Naive thymus-derived CD8-positive, alpha-beta T cell (primary cell): ENCODE measurements at places on chromosomes 2 and 18.

DNA sequence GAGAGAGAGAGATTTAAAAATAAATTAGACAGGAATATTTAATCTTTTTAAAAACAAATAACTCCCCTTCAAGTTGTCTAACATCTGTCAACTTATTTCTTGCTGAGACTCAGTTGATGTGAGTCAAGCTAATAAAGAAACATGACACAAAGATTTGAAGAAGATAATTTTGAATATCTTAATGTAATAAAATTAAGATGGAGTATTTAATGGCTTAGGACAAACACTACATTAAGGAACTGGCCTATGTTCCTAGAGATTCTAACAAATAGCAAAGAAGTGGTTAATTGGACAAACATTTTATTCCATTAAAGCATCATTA is 134.0 kb downstream of the INSIG2 start:
- H3K4me3 ChIP-seq, result peak overlapping the region; percentile 45
- H3K27ac ChIP-seq, result no peak overlapping the region
- peaks cover 77% of the 10 kb centered on the region for H3K27me3 ChIP-seq
- no peak for DNase-seq

DNA sequence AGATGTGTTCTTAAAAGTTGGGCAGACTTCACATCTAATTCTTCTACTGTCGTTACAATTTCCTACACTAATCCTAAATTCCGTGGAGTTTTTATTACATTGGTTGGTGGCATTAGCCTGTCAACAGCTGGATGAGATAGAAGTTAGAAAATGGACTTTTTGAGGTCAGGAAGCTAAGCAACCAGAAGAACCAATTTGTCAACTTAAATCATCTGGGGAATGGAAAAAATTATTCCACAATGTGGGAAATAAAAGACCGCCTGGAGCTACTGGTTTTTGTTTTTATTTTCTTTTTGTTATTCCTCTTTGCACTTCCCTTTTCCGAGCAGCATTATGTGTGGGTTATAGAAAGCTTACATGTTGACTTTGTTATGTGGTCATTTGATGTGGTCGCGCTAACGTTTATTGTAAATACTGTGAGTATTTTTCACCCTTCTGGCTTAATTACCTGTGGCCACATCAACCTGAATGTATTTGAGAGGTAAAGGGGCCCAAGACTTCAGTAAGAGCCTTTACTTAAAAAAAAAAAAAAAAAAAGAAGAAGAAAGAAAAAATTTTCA is 75.3 kb downstream of the PTPRM start:
- H3K4me3 ChIP-seq, result no peak overlapping the region
- no peak for DNase-seq
- no peak overlapping the region for H3K27ac ChIP-seq
- no peaks in the 10 kb centered on the region for H3K36me3 ChIP-seq
- no peaks in the 10 kb centered on the region for H3K27me3 ChIP-seq

DNA sequence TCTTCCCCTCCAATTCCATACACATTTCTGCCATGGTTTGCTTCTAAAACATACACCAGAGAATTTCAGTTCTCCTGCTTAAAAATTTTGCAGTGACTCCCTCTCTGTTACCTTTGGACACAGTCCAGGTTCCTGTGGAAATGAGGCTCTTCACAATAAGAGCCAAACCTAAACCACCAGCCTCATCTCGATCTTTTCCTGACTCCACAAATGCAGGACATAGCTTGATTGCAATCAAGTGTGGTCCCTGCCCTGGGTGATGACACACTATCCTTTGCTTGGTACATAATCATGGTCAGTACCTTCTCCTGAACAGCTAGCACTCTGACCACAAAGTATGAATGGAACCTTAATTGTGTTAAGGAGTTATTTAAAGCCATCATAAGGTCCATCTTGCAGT is 134.9 kb upstream of the CHAC2 start:
- no peaks in the 10 kb centered on the region for H3K4me1 ChIP-seq
- H3K27me3 ChIP-seq, result no peaks in the 10 kb centered on the region
- DNase-seq, result no peak
- H3K27ac ChIP-seq, result peak overlapping the region; percentile 41

- no peak overlapping the region for H3K27ac ChIP-seq
- H3K4me1 ChIP-seq, result peaks cover 5% of the 10 kb centered on the region
- H3K36me3 ChIP-seq, result no peaks in the 10 kb centered on the region
- no peak overlapping the region for H3K4me3 ChIP-seq
Observed at GRCh38 chr18:57353940-57354461, 1.6 kb downstream of the ST8SIA3 start.

DNA sequence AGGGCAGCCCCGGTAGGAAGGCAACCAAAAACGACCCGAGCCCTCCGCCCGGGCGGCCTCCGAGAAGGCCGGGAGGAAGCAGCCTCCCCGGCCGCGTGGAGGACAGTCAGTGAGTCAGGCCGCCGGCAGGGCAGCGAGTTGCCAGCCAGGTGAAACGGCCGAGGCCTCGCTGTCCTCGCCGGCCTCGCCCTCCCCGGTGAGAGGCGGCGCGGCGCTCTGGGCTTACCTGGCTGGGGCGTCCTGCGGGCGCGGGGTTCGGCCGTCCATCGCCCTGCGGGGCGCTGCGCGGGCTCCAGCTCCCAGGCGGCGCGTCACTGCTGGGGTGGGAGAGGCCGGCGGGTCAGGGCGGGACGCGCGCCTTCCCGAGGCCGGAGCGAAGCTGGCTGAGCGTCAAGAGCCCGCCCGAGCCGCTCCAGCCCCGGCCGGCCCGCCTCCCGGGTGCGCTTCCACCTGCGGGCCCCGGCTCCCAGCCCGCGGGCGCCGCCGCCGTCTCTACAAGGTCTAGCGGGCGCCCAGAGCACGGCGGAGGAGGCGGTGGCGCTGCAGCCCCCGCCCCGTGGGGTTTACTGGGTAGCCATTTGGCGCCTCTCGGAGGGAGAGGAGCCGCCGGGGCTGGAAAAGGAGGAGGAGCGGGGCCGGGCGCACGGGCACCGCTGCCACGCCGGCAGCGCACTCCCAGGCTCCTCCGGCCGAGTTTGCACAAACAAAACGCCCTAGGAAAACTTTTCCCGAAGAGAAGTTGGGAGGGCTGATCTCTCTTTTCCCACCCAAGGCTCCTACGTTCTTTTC is 499 bp downstream of the COBLL1 start:
- H3K27me3 ChIP-seq, result peaks cover 43% of the 10 kb centered on the region
- H3K36me3 ChIP-seq, result no peaks in the 10 kb centered on the region
- peak overlapping the region; percentile 76 for H3K4me3 ChIP-seq
- H3K4me1 ChIP-seq, result peaks cover 2% of the 10 kb centered on the region
- no peak overlapping the region for H3K27ac ChIP-seq

DNA sequence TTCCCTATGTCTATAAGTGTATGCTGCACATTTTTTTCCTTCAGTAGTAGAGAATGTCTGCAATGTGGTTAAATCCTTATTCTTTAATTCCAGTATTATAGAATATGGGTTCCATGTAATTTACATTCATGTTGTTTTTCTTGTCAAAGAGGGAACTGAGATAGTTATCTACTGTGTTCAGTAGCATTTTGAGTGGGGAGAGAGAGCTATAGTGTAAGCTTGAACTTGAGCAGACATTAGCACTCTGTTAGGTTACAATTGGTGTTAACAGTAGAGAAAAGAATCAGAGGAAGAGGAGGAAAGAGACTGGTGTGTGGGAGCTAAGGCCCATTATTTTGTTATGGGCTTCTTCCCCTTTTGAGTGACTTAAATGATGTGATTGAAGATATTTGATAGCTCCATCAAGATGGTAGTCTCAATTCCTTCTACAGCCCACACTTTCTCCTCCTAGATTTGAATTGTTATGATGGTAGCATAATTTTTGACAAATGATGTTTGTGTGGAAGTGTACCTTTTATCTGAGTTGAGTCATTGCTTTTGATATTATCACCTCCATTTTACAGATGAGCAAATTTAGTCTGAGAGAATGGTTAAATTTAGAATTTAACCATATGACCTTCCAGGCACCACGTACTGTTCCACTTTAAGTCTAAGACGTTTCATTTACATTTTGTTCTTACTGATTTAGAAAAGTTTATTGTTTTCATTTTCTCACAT is 71.3 kb downstream of the FMNL2 start:
- H3K36me3 ChIP-seq, result no peaks in the 10 kb centered on the region
- H3K4me1 ChIP-seq, result no peaks in the 10 kb centered on the region
- H3K4me3 ChIP-seq, result no peak overlapping the region
- H3K27ac ChIP-seq, result no peak overlapping the region
- H3K27me3 ChIP-seq, result peaks cover 4% of the 10 kb centered on the region
- no peak for DNase-seq

DNA sequence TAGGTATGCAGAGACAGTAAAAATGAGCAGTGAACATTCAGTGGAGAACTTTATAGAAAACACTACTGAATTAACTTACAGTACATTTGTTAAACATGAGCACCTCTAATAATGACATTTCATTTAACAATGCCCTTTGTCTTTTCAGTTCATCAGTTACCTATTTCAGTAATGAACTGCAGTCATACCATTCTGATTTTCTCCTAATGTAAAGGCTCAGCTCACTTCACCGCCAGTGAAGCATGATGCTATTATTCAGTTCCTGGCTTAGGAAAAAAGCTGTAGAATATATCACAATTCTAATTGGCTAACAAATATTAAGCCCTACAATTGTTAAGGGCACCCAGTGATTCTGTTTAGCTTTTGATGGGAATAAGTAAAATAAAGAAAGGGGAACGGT is 37.1 kb upstream of the CCDC93 start:
- DNase-seq, result no peak
- no peaks in the 10 kb centered on the region for H3K36me3 ChIP-seq
- H3K27me3 ChIP-seq, result peaks cover 41% of the 10 kb centered on the region
- H3K27ac ChIP-seq, result no peak overlapping the region
- H3K4me1 ChIP-seq, result no peaks in the 10 kb centered on the region

DNA sequence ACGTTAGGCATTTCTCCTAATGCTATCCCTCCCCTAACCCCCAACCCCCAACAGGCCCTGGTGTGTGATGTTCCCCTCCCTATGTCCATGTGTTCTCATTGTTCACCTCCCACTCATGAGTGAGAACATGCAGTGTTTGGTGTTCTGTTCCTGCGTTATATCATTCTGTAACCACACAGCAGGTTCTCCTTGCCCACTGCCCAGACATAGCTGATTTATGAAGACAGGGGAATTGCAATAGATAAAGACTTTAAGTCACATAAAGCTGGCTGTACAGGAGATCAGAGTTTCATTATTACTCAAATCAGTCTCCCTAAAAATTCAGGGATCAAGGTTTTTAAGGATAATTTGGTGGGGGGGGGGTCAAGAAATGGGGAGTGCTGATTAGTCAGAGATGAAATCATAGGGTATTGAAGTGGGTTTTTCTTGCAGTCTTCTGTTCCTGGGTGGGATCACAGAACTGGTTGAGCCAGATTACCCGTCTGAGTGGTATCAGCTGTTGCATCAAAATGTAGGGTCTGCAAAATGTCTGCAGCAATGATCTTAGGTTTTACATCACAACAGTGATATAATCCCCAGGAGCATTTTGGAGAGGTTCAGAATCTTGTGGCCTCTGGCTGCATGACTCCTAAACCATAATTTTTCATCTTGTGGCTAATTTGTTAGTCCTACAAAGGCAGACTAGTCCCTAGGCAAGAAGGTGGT is 392.1 kb upstream of the KCNJ3 start:
- no peaks in the 10 kb centered on the region for H3K27me3 ChIP-seq
- H3K4me3 ChIP-seq, result no peak overlapping the region
- no peak for DNase-seq
- H3K27ac ChIP-seq, result no peak overlapping the region

DNA sequence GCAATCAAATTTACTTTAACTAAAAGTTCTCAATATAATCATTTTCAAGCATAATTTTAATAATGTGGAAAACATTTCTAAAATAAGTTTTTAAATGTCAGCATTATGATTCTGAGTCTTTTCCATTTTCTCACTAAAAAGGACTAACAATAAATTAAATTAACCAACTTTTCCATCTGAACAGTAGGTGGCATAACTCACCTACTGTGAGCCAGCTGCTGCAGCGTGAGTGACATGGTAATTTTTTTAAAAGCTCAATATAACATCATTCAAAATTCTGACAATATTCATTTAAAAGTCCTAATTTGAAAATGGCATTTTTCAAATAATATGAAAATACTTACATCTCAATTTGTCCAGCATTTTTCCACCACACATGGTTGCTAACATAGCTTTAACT is 66.5 kb downstream of the DTNB start:
- no peaks in the 10 kb centered on the region for H3K36me3 ChIP-seq
- no peaks in the 10 kb centered on the region for H3K4me1 ChIP-seq
- DNase-seq, result no peak
- H3K27me3 ChIP-seq, result no peaks in the 10 kb centered on the region
- H3K27ac ChIP-seq, result no peak overlapping the region

DNA sequence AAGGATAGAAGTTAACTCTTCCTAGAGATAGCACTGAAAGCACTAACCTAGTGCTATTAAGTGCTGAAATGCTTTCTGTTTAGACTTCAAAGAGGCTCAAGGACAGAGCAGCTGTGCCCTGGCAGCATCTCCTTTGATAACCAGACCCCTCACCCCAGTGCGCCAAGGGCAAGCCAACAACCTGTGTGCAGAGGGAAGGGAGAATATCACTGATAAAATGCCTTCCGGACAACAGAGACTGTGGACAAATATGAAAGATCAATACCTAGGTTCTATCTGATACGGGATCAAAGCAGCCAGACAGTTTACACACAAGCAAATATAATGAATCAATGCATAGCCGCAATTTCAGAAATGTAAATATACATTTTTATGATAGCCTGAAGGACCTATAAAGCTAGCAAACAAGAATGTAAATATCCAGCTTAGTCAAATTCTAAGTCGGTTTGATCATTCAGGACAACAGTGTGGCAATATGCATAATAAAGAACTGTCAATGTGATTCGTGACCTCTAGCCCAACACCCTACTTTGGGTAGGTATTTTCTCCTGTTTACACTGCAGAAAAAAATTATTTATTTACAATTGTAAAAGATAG is 91.8 kb upstream of the RFX8 start:
- H3K4me3 ChIP-seq, result no peak overlapping the region
- no peak for DNase-seq
- peaks cover 41% of the 10 kb centered on the region for H3K4me1 ChIP-seq
- H3K36me3 ChIP-seq, result no peaks in the 10 kb centered on the region
- no peaks in the 10 kb centered on the region for H3K27me3 ChIP-seq

DNA sequence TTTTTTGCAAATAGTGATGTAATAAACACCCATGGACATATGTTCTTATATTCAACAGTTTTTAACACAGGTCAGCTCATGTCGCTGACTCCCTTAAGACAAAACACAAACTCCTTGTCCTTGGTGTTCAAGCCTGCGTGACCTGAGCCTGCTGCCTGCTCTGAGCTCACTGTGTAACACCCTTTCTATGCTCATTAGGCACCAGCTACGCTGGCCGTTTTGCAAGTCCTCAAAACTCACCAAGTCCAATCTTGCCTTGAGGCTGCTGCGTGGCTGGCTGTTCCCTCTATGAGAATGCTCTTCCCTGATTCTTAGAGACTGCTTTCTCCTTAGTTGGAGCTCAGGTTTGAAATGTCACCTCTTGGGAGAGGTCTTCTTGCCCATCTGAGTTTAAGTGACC is 100.5 kb upstream of the GLI2 start:
- H3K27ac ChIP-seq, result no peak overlapping the region
- H3K27me3 ChIP-seq, result no peaks in the 10 kb centered on the region
- no peak for DNase-seq

DNA sequence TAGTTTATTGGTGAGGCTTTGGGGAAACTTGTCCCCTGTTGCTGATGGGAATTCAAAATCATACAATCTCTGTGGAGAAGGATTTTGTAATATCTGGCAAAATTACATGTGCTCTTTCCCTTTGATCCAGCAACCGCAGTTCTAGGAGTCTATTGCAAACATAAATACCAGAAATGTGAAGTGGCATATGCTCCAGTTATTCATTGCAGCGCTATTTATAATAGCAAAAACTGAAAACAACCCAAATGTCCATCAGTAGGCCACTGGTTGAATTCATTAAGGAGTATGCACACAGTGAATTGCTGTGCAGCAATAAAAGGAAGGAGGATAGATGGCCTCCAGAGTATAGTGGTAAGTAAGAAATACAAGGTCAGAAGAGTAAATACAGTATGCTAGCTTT is 76.5 kb downstream of the HNRNPLL start:
- peaks cover 24% of the 10 kb centered on the region for H3K27me3 ChIP-seq
- no peak for DNase-seq
- H3K4me1 ChIP-seq, result no peaks in the 10 kb centered on the region
- no peak overlapping the region for H3K27ac ChIP-seq
- H3K4me3 ChIP-seq, result no peak overlapping the region
- no peaks in the 10 kb centered on the region for H3K36me3 ChIP-seq
